ENCODE measurements at places on chromosomes 3 and 15.

- no peak for ATAC-seq
Measured at GRCh38 chr3:62905331-62905730, 30.1 kb upstream of the CADPS start.

DNA sequence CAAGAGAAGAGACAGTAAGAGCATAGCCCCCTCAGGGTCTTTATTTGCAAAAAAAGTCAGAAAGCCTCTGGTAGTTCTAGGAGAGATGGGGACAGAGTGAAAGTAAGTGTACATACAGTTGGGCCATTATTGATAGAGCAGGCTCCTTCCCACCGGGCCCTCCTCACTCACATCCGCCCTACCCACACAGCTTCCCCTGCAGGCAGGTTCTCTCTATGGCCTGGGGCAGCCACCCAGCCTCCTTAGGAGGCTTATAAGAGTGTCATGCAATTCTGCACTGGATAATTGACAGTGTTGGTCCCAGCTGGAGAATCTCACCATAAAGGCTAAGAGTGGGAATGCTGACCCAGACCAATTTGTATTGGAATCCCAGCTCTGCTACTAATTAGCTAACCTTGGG, 49.5 kb downstream of the SLC30A4 start:
- ATAC-seq: no peak

DNA sequence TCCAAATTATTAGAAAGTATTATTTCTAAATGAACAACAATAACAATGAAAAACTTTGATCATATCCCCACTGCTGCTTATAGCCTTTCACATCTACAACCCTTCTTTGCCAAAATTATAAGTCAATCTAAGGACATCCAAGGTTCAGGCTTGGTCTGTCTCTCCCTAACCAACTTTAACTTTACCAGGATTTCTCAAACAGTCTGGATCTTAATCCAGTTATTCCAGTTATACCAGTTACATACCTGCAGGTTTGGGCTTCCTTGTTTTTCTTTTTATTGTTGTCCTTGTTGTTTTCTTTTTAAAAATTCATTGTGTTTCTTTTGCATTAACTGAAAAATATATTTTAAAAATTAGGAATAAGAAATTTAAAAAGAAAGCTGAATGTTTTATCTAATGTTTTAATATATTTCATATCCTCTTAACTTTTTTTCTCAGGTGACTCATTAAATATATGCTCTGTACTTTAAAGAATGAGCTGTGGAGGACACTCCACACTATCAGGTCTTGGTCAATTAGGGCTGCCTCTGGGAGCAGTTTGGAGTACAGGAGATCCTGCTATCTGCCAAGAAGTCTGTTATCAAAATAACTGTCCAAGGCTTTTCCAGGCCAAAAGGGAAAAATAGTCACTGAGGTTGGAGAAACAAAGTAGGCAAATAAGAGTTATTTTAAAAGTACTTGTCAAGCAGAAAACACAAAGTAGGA, 421.4 kb downstream of the EPHA6 start:
- ATAC-seq: no peak

DNA sequence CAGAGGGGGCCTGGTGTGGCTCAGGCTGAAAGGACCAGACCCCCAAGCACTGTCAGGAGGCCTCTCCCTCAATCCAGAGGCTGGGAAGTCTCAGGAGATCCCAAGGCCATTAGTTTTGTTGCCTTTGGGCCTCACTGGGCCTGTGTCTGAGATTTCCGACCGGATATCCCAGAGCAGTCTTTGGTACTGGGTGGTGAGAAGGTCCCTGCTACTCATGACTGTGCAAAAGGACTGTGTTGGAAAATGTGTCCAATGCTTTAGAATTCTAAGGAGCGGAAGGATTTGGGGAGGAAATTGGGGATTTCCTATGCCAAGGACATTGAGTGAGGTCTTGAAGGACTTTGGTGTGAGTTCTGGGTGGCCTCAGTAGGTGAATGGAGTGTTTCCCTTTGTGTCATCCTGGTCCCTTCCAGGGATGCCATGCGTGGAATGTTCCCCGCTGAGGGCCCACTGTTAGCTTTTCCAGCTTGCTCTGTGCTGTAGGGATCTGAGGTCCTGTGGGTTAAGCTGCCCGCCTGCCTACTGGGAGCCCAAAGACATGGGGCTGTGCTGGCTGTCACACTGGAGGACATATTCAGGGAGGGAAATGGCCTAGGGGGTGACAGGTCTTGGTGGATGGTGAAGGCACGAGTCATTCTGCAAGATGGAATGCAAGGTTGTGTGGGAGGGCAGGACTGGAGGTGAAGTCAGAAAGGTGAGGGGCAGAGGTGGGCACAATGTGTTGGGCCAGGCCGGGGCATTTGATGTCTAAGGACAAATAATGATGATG, 16.4 kb downstream of the SMAD6 start:
- ATAC-seq: no peak

DNA sequence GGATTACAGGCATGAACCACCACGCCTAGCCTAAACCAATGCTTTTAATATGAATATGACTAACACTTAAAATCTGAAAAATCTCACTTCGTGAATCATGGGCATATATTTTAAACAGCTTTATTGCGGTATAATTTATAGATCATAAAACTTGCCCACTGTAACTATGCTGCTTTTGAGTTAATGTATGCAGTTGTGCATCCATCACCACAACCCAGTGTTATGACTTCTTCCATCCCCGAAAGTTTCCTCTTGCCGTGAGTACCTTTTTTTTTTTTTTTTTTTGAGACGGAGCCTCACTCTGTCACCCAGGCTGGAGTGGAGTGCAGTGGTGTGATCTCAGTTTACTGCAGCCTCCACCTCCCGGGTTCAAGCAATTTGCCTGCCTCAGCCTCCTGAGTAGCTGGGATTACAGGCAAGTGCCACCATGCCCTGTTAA, 7.1 kb downstream of the KAT2B start:
- ATAC-seq: no peak
